ENCODE measurements at places on chromosomes 13 and 19. TPM values are rescaled to one million over a fixed set of nuclear protein-coding genes. Genes with fewer than 3 reads are reported as not detected.
A peak's percentile ranks its signal among the peaks of the same experiment; 100 is the strongest.

DNA sequence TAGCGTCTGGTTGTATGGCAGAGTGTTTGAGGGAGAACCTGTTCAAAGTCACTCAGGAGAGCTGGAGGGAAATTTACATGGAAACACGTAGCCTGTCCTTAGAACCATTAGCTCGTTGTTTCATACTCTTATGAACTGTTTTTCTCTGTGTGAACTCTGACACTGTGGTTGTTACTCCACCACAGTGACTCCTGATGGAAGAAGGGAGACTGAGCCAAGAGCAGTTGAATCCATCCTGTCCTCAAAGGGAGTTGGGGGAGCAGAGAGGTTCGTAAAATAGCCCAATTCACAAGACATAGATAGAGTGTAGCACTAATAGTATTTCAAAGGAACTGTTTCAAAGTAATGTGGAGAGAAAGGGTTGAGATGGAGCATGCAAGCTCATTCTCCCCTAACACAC, 964.8 kb downstream of the PCDH9 start:
- H3K27me3 ChIP-seq, result no peaks in the 10 kb centered on the region
- H3K36me3 ChIP-seq, result no peaks in the 10 kb centered on the region
- H3K4me1 ChIP-seq, result peaks cover 9% of the 10 kb centered on the region

DNA sequence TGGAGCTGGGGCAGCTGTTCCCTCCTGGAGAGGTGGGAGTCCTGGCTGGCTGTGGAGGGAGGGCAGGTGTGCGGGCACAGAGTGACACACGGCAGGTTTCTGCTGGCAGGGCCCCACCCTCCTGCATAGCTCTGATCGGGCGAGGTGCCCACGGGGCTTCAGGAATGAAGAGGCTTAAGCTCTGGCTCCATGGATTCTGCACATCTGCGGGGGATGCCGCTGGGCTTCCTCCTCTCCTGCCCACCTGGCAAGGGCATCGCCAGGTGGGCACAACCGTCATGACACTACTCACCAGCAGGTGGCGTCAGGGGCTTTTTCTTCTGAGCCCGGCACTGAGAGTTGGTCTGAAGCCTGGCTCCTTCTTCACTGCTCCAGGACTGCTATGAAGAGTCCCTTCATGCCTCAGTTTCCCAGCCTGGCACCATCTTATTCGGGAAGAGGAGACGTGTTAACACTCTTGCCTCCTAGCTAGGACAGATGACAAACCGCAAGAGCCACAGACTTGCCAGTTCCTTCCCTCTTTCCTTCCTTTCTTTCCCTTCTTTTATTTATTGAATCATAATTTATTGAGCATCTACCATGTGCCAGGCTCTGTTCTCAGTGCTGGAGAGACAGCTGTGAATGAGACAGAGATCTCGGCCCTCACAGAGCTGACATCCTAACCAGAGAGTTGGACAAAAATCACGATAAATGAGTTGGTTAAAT, 15.2 kb upstream of the PAK4 start:
- H3K4me1 ChIP-seq, result peaks cover 4% of the 10 kb centered on the region
- no peak overlapping the region for H3K27ac ChIP-seq
- H3K4me3 ChIP-seq, result no peak overlapping the region
- no peak for DNase-seq
- H3K27me3 ChIP-seq, result peaks cover 22% of the 10 kb centered on the region

GRCh38 chr19:16227837-16228636, 30.3 kb downstream of the AP1M1 start:
- no peak for DNase-seq
- H3K27ac ChIP-seq, result no peak overlapping the region
- no peaks in the 10 kb centered on the region for H3K4me1 ChIP-seq
- peaks cover 34% of the 10 kb centered on the region for H3K36me3 ChIP-seq
- H3K27me3 ChIP-seq, result no peaks in the 10 kb centered on the region
- no peak overlapping the region for H3K4me3 ChIP-seq

GRCh38 chr19:42079276-42079669, 3.3 kb downstream of the ZNF574 start:
- H3K4me1 ChIP-seq, result peaks cover 51% of the 10 kb centered on the region
- no peaks in the 10 kb centered on the region for H3K27me3 ChIP-seq
- peaks cover 16% of the 10 kb centered on the region for H3K36me3 ChIP-seq
- no peak for DNase-seq
- H3K27ac ChIP-seq, result no peak overlapping the region

- no peak overlapping the region for H3K27ac ChIP-seq
- peaks cover 27% of the 10 kb centered on the region for H3K4me1 ChIP-seq
- no peak overlapping the region for H3K4me3 ChIP-seq
- H3K27me3 ChIP-seq, result no peaks in the 10 kb centered on the region
Observed at GRCh38 chr13:50671497-50671850, 172.0 kb downstream of the DLEU7 start.

GRCh38 chr13:75341028-75341427, 140.9 kb downstream of the TBC1D4 start:
- peaks cover 4% of the 10 kb centered on the region for H3K4me1 ChIP-seq
- H3K36me3 ChIP-seq, result no peaks in the 10 kb centered on the region
- H3K4me3 ChIP-seq, result no peak overlapping the region
- H3K27ac ChIP-seq, result no peak overlapping the region
- no peaks in the 10 kb centered on the region for H3K27me3 ChIP-seq
- DNase-seq, result no peak

DNA sequence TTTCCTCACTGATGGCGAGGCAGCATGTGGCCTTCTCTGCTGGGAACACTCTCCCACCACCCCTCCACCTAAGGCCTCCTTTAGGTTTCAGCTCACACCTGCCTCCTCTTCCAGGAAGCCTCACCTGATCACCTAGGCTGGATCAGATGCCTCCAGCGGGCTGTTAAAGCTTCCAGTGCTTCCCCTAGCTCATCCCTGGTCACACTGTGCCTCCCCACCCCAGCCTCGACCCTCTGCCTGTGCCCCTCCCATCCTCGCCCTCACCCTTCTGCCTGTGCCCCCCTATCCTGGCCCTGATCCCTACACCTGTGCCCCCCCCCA, 33.8 kb downstream of the MAP4K1 start:
- peak overlapping the region; percentile 50 for H3K27ac ChIP-seq
- H3K4me1 ChIP-seq, result no peaks in the 10 kb centered on the region
- H3K4me3 ChIP-seq, result no peak overlapping the region
- no peaks in the 10 kb centered on the region for H3K36me3 ChIP-seq

DNA sequence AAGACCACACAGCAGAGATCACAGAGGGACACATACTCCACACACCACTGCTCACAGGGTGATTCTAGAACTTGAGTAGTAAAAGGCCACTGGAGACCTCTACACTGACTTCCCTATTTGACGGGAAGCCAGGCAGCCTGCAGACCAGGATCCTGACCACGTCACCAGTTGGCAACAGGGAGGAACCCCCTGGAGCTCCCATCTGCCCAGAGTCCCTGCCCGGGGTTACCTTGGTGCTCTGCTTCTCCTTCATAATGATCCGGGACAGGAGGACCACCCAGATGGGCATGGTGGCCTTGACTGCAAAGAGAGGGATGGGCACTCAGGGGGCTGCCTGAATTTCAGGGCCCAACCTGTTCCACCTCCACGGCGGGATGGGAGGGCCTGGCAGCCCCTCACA, 932 bp downstream of the SLC35E1 start:
- no peak for DNase-seq
- H3K27me3 ChIP-seq, result no peaks in the 10 kb centered on the region
- peak overlapping the region; percentile 89 for H3K4me3 ChIP-seq
- peaks cover 20% of the 10 kb centered on the region for H3K36me3 ChIP-seq
- H3K4me1 ChIP-seq, result peaks cover 61% of the 10 kb centered on the region
- H3K27ac ChIP-seq, result peak overlapping the region; percentile 93

GRCh38 chr19:11067356-11068113, 21.7 kb upstream of the LDLR start:
- no peak overlapping the region for H3K27ac ChIP-seq
- peaks cover 16% of the 10 kb centered on the region for H3K36me3 ChIP-seq
- DNase-seq, result no peak
- no peaks in the 10 kb centered on the region for H3K27me3 ChIP-seq

DNA sequence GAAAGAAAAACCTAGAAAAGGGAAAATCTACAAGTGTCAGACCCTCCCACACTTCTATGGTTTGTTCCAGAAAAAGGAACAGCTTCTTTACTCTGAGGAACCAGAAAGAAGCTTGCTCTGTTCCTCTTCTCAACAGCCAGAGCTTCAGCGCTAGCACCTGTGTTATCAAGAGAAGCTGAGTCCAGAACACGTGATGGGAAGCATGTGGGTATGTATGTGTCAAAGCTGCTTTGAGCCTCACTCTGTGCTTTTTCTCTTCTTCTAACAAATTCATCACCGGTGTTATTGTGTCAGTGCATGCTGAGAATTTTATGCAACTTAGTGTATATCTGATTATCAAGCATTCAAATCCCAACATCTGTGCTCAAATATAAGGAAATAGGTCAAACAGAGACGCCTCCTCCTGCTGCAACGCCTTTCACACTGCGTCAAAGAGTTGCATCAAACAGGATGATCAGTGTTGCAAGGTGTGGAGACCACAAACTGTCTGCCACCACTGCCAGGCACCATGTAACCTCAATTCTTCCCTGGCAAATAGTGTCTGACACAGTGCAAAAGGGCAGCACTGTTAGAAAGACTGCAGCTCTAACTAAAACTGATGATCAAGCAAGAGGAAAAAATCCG, 83.9 kb downstream of the LRRC63 start:
- peak overlapping the region; percentile 99 for H3K27ac ChIP-seq

DNA sequence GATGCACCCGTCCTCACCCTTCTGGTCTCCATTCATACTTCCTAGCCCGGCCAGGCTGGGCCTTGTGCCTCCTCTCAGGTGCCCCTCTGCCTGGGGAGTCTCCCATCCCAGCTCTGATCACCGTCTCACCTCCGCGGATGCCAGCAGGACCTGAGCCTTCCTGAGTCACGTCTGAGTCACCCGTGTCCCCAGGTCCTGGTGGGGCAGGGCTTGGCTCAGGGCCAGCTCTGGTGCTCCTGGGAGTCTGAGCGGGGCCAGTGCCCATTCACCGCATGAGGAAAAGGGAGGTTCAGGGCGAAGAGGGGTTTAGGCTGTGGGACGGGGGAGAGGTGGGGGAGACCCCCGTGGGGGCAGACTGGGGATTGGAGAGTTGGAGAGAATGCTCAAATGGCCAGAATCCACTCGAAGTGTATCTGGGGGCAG, 593 bp downstream of the ATP8B3 start:
- H3K36me3 ChIP-seq, result peaks cover 1% of the 10 kb centered on the region
- H3K4me3 ChIP-seq, result peak overlapping the region; percentile 52
- H3K27me3 ChIP-seq, result no peaks in the 10 kb centered on the region
- DNase-seq, result no peak
- H3K4me1 ChIP-seq, result peaks cover 15% of the 10 kb centered on the region
- H3K27ac ChIP-seq, result peak overlapping the region; percentile 49

GRCh38 chr19:35816262-35816661, 3.6 kb upstream of the PRODH2 start:
- no peak overlapping the region for H3K27ac ChIP-seq
- H3K4me1 ChIP-seq, result no peaks in the 10 kb centered on the region
- peaks cover 24% of the 10 kb centered on the region for H3K27me3 ChIP-seq
- DNase-seq, result no peak

GRCh38 chr19:39315933-39316332, 4.7 kb downstream of the LRFN1 start:
- H3K27ac ChIP-seq, result no peak overlapping the region
- H3K4me3 ChIP-seq, result no peak overlapping the region
- H3K36me3 ChIP-seq, result peaks cover 6% of the 10 kb centered on the region
- no peak for DNase-seq
- peaks cover 10% of the 10 kb centered on the region for H3K4me1 ChIP-seq
- no peaks in the 10 kb centered on the region for H3K27me3 ChIP-seq

GRCh38 chr13:97979051-97979450, 25.6 kb downstream of the IPO5 start:
- no peak for DNase-seq
- H3K27me3 ChIP-seq, result no peaks in the 10 kb centered on the region

DNA sequence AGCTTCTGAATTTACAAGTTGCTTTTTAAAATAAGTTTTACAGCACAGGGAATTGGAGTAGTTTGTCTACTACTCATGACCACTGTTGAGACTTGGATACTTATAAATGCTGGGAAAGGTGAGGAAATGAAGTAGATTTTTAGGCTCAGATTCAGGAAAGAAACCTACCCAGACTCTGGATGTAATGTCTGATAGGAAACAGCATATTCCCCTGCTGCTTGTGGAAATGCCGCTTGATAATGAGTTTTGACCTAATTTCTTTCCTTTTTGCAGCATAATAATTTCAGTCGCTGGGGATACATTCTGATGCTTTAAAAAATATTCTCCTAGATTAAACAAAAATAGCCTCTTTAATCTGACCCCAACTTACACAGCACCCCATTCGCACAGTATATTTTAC, 53.6 kb downstream of the SLC10A2 start:
- DNase-seq, result no peak
- no peaks in the 10 kb centered on the region for H3K4me1 ChIP-seq
- H3K36me3 ChIP-seq, result no peaks in the 10 kb centered on the region

GRCh38 chr13:36665630-36666029, 8.2 kb upstream of the SERTM1 start:
- H3K4me1 ChIP-seq, result no peaks in the 10 kb centered on the region
- H3K4me3 ChIP-seq, result no peak overlapping the region
- H3K36me3 ChIP-seq, result peaks cover 2% of the 10 kb centered on the region
- no peak for DNase-seq
- H3K27me3 ChIP-seq, result peaks cover 36% of the 10 kb centered on the region

DNA sequence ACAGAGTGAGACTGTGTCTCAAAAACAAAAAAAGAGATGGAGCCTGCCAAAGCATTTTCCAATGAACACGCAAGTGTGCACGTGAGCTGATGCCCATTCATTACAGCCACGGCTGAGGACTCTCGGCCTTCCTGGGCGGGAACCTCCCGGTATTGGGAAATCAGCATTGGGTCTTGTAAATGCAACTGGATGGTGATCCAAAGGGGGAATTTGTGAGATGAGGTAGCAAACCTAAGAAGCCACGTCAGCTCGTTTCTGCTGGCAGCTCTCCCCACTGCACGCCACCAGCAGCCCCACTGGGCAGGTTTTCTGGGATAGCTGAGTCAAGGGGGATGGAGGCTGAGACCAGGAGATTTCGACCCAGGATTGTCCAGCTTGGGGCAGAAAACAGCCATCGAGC, 11.5 kb downstream of the C13orf46 start:
- H3K27me3 ChIP-seq, result no peaks in the 10 kb centered on the region
- H3K36me3 ChIP-seq, result peaks cover 16% of the 10 kb centered on the region
- peak; percentile 25 for DNase-seq
- H3K4me1 ChIP-seq, result no peaks in the 10 kb centered on the region
- no peak overlapping the region for H3K4me3 ChIP-seq

DNA sequence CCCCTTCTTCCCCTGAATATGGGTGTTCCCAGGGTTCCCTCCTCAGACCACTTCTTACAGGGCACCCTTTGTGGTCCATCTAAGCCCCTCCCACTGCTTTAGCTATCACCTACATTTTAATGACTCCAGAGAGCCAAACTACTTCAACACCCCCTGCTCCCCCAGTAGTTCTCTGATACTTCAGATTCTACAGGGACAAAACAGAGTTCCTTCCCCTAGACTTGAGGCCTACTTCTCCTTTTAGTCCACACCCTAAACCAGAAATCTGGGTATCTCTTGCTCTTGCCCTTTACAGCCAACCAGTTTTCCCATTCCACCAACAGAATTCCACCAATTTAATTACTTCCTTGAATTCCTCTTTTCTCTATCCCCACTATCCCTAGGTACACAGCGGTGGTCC, 107.2 kb downstream of the KCNRG start:
- H3K27ac ChIP-seq, result peak overlapping the region; percentile 95
- no peak for DNase-seq
- peaks cover 2% of the 10 kb centered on the region for H3K36me3 ChIP-seq
- H3K27me3 ChIP-seq, result no peaks in the 10 kb centered on the region
- H3K4me1 ChIP-seq, result peaks cover 41% of the 10 kb centered on the region

The RNF225 gene
- total RNA-seq, result not detected

The PGLYRP1 gene
- total RNA-seq, result not detected

The SYCN gene
- not detected for total RNA-seq

The SMIM44 gene
- not detected for total RNA-seq

The PCP2 gene
- total RNA-seq, result not detected

The LILRB5 gene
- not detected for total RNA-seq

The CRB3 gene
- total RNA-seq, result 0.32 TPM

The BEST2 gene
- not detected for total RNA-seq

Measured in chondrocyte (in vitro differentiated cells).